ENCODE measurements at places on chromosomes 6 and 20.

GRCh38 chr6:73349311-73349710, 4.8 kb downstream of the DPPA5 start:
- DNase-seq, result no peak

DNA sequence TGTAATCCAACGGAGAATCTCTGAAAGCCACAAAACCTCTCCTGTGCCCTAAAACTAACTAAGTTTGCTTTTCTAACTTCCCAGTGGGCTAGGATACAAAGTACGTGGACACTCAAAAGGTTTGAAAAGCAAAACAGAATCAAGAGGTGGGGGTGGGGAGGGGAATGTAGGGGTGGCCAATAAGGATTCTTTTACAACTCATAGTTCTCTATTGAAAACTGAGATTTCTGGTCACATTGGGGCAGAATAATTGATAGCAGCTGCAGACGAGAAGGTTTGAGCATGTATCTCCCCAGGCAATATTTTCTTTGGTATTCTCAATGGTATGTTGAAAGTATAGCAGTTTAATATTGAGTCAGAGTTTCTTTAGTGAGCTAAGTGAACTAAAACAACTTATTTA, 376.7 kb upstream of the CITED2 start:
- no peak for DNase-seq

GRCh38 chr6:32170294-32170693, 5.6 kb downstream of the AGPAT1 start:
- DNase-seq, result no peak

DNA sequence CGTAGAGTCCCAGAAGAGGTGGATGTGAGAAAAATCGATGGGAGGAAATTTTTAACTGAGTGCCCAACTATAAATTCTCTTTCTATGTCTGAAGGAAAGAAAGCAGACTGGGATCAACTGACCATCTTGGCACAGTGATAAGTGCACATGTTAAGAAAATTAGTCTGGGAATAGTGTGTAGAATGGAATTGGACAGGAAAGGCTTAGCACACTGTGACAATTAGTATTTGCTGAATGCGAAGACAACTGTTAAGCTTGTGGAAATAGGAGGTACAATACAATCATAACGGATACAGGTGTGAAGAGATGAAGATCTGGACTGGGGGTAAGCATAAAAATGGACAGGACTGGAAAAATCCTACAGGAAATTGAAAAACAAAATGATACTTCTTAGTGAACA, 114.3 kb downstream of the FAM50B start:
- DNase-seq, result no peak

DNA sequence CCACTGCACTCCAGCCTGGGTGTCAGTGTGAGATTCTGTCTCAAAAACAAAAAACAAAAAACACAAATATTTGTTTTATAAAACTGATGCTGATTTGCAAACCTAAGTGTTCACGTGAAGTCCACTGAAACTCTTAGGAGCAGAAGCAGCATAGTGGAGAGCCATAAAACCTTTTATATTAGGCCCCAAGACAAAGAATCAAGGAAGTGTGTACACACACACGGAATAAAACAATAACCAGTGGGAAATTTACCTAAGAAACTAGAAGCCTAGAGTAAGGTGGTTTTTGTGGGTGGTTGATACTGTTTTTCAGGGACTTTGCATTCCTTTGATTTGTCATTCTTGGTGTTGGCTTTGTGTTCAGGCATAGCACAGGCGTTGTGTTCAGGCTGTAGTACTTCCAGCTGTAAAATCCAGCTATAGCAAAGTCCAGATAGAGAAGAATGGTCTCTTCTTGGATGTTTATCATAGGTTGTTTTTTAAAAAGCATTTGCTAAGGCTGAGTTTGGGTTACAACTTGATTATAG, 61.3 kb downstream of the ATRN start:
- no peak for DNase-seq

DNA sequence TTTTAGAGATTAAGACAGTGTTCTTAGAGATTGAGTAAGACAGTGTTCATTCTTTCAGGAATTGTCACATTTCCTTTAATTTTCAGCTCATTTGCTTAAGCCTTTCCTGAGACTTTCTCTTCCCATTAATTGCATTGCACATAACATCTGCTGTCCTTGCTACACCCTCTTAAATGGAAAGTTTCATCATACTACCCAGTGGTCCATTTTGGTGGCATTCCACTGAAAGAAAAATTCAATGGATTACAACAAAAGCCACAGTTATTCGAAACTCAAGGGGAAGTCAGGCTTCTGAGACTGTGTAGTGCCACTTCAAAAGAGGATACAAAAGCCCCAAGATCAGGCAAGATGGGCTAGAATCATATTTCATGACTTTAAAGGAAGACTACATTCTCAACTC, 64.0 kb downstream of the RSPO3 start:
- no peak for DNase-seq

GRCh38 chr6:142744836-142745235, 200.1 kb downstream of the HIVEP2 start:
- DNase-seq, result no peak

DNA sequence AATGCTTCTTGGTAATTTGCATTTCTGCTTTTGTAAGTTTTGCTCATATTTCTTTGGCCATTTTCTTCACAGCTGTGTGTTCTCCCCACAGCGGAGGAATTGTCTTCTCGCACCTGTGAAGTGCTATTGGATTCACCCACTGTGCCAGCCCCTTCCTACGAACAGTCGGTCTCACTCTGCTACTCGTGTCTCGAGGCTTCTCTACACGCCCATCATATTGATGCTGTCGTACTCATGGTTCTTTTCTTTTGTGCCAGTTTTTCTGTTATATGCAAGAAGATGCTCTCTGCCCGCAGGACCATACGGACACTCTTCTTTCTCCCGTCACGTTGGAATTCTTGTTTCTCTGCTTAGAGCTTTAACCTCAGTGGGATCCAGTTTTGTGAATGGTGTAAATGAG, 200.3 kb downstream of the DLL1 start:
- DNase-seq, result no peak

- no peak for DNase-seq
Observed at GRCh38 chr6:137830511-137830911, 36.5 kb upstream of the TNFAIP3 start.

DNA sequence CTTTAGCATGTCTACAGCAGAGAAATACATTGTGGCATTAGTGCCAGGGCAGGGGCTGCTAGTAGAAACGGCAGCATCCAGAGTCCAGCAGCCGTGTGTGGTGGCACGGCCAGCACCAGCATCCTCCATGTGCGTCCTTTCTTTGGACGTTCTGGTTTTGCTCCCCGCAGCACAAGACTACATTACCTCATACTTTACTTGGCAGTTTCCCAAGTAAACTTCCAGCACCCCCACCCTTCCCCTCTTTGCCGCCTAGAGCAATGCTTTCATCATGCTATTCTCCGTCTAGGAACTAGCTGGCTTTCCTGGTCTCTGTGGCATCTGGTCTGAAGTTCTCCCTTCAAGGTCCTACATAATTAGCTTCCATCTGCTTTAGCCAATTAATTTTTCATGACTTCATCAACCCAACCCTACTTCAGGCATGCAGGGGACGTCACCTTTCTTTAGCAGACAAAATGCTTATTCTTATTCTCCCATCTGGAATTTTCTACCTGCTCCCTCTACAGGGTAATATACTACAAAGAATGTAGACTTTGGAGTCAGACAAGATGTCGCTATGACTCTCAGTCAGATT, 67.6 kb downstream of the BLOC1S5 start:
- no peak for DNase-seq

DNA sequence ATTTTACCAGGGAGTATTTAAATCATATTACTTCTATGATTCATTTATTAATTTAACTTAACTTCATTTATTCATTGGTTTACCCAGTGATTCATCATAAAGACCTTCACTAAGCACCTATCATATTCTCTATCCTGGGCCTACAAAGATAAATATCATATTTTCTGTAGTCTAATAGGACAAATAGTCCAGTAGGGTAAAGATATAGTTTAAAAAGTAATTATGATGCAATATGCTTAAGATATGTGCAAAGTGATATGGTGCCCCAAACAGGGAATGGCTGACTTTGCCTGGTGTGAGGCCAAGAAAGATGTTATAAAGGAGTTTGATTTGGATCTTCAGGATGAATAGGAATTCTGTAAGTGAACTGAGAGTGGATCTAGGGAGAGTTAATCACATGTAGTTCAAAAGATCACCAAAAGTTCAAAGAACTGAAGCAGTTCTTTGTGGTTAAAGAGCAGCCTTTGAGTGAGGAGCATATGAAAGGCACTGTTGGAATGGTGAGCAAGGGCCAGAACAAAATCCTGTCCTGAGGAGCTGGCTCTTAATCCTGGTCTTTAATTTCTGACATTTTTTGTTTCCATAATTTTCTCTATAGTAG, 45.5 kb downstream of the MLIP start:
- no peak for DNase-seq

GRCh38 chr6:134546962-134547645, 229.2 kb upstream of the SGK1 start:
- no peak for DNase-seq

GRCh38 chr20:50594231-50594590, 84.0 kb downstream of the PTPN1 start:
- DNase-seq, result no peak

DNA sequence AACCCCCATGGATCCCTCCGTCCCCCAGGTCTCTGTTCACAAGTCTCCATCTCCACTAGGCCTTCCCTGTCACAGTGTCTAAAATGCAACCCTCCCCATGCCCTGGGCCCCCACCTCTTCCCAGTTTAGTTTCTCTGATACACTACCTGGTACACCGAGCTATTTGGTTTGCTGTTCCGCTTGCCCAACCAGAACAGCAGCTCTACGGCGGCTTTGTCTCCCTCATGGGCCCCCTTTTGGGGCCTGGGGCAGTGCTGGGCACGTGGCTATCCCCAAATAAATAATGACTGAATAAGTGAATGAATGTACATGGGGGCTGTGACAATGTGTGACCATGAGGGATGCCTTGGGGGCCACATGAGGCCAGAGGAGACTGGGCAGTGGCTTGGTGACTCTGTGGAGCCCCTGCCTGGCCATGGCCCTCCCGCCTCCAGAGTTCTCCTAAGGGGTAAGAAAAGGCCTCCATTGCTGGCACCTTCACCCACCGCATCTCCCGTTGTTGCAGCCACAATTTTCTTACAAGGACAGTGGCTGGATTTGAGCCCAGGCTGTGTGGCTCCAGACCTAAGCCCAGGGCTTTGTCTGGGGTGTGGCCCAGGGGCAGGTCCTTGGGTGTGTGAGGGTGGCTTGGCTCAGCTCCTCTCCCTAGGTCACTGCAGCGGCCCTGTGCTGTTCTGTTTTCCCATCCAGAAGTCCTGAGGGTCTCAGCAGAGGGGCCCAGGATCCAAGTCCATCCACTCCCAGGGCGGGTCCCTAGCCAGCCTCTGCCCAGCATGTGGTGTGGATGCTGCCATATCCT, 408.5 kb upstream of the SULF2 start:
- DNase-seq, result no peak

DNA sequence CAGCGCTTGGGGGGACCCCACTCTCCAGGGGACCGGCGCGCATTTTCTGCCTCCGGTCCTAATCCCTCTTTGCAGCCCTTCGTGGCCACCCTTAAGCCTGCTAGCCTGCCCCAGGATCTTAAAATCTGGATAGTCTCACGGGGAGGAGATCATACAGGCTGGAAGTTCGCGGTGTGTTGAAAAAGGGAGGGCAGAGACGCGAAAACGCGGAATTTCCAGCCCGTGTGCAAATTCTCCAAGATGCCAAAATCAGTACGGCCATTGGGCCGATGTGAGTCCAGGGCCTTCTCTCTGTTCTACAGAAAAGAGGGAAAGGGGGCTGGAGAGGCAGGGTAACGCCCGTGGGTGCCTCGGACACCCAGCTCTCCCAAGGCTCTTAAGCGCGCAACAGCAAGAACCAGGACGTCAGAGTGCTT, 9.4 kb downstream of the NR2E1 start:
- DNase-seq, result no peak
